ENCODE measurements at places on chromosomes 5 and 9.

DNA sequence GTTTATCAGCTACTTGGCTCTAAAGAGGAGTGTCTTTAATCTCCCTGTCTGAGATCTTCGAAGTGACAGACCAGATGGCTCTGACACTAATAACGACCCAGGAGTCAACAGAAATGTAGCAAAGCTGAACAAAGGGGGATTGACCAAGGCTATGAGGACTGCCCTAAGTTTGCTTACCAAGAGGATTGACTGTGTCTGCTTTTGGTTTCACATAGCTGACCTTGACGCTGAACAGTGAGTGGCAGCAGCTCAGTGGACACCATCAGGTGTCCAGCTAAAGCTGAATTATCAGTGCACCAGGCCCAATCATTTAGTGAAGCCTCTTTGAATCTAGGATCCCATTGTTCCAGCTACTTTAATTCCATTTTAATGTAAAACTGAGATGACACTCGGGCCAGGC is 262.6 kb downstream of the COX7C start:
- ATAC-seq, result no peak

GRCh38 chr9:6584881-6585597 is 60.5 kb downstream of the GLDC start:
- no peak for ATAC-seq

GRCh38 chr5:138793575-138793974 is 40.4 kb downstream of the CTNNA1 start:
- no peak for ATAC-seq

DNA sequence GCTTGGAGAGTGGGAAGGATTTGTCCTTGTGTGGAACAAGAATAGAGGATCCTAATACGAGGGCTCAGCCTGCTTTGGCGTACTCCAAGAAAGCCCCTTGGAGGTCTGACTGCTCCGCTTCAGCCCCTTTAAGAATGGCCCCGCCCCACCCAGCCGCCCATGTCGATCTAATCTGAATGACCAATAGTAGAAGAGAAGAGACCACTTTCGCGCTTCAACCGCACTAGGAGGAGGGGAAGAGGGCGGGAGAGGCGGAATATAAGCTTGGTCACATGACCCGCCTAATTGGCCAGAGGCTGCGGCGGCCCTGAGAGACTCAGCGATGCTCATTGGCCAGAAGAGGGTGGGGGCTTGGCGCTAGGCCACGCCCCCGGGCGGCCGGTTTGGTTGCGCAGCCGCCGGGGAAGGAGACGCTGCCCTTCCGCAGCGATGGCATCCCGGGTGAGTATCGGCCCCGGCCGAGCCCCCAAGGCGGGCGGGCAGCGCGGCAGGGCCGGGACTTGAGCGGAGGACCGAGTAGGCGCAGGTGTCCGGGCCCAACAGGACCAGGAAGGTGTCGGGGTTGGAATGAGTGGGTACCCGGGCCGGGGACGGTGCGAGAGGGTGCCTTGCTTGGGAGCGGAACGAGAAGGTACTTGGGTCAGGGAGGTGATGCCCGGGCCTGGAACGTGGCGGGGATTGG is at the start of gene MIGA2:
MIGA2 (plus strand) TSS at position 386 of the 682 bp plus-strand sequence. CDS start 3,969 bp downstream, outside the sequence.
- peak; percentile 99 for ATAC-seq

- ATAC-seq, result no peak
Observed at GRCh38 chr9:104784098-104784497, 20.2 kb downstream of the NIPSNAP3B start.

GRCh38 chr9:77679661-77680368 is 31.7 kb upstream of the GNA14 start:
- ATAC-seq, result no peak

GRCh38 chr5:142719836-142720370 is 34.0 kb upstream of the FGF1 start:
- no peak for ATAC-seq

GRCh38 chr9:92328225-92328624 is 2.5 kb downstream of the CENPP start:
- ATAC-seq, result no peak

- ATAC-seq, result no peak
Observed at GRCh38 chr9:116335392-116335791, 181.8 kb downstream of the PAPPA start.

DNA sequence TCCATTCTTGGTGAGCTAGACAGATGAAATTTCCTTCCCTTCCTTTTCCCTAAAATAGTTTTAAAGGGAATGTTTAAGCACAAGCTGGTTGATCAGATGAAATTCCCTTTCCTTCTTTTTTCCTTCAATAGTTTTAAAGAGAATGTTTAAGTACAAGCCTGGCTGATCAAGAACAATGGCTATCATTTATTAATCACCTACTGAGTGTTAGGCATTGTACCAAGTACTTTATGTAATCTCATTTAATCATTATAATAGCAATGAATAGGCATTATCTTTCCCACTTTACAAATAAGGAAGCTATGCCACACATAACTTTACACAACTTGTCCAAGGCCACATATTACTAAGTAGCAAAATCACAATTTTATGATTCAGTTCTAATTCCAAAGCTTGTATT is 152.0 kb upstream of the ACOT12 start:
- no peak for ATAC-seq

GRCh38 chr5:66436721-66437120 is 159.5 kb upstream of the MAST4 start:
- no peak for ATAC-seq

GRCh38 chr9:114450833-114451706 is 54.2 kb downstream of the WHRN start:
- no peak for ATAC-seq

DNA sequence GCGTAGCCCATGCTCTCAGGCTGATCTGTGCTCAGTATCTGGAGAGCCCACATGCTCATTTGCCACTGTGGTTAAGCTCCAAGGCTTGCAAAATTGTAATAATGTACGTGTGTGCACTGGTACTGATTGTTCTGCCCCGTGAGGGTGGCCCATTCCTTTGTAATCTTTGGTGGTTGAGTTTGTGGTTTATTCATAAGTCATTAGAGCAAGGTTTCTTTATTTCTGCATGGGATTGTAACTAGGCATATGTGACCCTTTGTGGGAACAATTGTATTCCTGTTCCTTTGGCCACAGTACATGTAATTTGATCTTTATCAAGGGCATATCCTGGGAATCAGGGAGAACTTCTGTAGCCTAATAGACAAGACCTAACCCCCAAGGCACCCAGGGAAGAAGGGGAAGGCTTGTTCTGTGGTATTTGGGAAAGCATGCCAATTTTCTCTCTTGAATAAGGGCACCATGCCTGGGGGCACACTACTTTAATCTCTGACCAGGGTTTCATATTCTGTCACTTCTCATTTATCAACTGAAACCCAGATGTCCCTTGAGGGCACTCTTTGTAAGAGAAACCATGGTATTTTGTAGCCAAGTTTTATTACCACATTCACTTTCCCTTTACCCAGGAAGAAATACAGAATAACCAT is 74.6 kb downstream of the NPR3 start:
- no peak for ATAC-seq

GRCh38 chr5:76818844-76819831 is at the start of gene F2RL1:
TSS of gene F2RL1 (plus strand) at chr5:76819030. CDS start at chr5:76819183, 153 bp downstream.
- peak; percentile 48 for ATAC-seq

DNA sequence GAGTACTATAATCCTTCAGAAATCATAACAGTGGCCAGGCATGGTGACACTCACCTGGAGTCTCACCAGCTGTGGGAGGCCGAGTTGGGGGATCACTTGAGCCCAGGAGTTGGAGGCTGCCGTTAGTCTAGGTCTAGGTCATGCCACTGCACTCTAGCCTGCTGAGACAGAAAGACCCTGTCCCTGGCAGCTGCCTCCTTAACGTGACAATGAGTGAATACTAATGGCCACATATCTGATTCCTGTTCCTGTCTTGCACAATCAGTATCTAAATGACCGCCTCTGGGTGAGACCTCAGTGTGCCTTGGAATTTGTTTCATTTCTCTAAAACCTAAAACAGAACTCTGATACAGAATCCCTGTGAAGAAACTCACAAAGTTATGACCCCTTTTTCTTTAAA is 131.0 kb upstream of the DAB2 start:
- ATAC-seq, result no peak

DNA sequence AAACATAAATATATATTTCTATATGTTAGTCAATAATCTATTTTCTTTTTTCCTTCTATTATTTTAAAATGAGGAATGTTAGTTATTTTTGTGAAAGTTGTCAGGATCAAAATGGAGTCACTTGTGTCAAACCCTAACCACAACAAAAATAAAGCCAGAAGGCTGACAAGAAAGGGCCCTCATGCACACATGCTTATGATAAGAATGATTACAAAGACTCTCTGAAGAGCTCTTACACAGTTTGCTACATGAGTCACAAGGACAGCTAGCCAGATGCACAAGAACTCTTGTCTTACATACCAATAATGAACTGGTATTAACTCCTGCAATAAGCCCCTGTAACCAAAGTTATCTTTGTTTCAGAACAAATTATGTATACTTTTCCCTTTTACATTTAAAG is 64.7 kb downstream of the GGTA1 start:
- no peak for ATAC-seq

DNA sequence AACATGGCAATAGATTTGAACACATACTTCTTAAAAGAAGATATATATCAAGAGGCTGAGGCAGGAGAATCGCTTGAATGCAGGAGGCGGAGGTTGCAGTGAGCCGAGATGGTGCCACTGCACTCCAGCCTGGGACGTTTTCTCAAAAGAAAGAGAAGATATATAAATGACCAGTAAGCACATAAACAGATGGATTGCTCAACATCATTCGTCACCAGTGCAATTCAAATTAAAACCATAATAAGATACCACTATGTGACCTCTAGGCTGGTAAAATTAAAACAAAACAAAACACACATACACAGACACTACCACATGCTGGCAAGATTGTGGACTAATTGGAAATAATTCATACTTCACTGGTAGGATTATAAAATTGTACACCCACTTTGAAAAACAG is 5.3 kb upstream of the TXN start:
- no peak for ATAC-seq

- ATAC-seq, result peak; percentile 84
Observed at GRCh38 chr9:131046581-131047202, 37.7 kb downstream of the LAMC3 start.

- no peak for ATAC-seq
Observed at GRCh38 chr5:484556-484955, 39.7 kb downstream of the SLC9A3 start.

GRCh38 chr5:132438917-132439316 is 51.7 kb downstream of the IRF1 start:
- no peak for ATAC-seq

DNA sequence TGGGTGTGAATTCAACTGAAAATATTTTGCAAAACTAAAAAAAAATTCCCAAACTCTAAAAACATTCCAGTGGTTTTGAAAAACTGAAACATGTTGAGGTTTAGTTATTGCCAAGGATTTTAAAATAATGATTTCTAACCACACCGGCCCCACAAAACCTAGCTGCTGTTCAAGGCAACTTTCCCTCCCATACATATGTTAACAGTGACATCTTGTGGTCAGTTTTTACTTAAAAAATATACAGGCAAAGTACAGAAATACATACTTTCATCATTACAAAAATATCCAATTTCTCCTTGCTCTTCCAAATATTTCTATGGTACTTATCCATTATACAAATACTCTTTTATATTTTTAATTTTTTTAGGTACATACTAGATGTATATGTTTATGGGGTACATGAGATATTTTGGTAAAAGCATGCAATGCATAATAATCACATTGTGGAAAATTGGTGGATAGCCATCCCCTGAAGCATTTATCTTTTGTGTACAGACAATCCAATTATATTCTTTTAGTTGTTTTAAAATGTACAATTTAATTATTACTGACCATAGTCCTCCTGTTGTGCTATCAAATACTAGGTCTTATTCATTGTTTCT is 34.4 kb upstream of the MRPS30 start:
- no peak for ATAC-seq

DNA sequence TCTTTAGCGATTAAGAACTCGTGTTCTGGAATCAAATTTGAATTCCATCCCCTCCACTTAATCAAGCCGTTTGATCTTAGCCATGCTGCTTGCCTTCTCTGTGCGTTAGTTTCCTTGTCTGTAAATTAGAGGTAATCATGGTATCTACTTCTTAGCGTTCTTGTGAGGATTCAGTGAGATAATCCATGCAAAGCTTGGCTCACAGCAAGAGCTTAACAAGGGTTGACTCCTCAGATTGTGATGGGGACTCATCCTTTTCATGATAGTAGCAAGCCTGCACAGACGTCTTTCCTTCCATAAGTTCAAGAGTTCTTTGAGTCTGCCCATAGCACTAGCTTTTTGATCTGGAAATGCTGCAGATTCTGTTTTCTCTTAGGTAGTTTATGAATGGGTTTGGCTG is 72.8 kb downstream of the TRIO start:
- no peak for ATAC-seq

GRCh38 chr5:62562867-62563266 is 15.8 kb upstream of the LRRC70 start:
- ATAC-seq, result no peak

DNA sequence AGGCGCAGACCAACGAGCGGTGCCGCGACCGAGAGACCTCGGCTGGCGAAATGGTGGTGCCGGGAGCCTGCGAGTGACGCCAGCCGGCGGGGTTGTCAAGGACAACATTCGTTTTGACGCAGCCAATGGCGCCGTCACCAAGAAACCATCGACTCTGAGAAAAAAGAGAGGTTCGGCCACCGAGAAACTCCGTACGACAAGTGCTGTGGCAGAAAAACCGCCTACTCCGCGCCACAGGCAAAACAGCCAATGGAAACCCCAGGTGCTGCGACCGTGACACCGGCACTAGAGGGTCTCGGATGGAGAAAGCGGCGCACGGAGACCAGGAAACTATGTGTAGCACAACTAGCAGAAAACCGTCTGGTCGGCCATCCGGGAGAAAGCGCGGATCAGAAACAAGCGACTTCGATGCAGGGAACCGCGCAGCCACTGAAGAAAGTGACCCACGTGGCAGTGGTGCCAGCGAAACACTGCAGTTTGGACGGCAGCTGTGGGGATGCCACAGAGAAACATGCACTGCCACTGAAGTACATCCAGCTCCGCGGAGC is 88.8 kb downstream of the ANXA2R start:
- peak; percentile 20 for ATAC-seq

- no peak for ATAC-seq
Observed at GRCh38 chr9:4780651-4781050, 12.1 kb upstream of the RCL1 start.

DNA sequence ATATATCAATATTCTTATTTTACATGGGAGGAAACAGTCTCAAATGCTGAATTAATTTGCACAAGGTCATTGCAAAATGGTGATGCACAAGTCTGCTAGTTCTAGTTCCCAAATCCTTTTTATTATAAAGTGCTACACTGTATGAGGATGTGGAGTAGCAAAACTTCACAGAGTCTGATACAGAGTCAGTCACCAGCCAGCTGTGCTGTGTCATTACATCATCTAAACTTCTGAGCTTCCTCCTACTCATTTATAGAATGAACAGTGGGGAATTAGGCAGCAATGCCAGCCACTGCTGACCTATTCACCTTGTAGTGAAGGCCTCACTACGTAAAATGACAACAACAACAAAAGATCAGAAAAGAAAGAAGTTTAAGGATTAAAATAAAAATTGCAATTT is 357.8 kb downstream of the TMEM167A start:
- ATAC-seq, result no peak

GRCh38 chr9:111533099-111533790 is 8.3 kb downstream of the ZNF483 start:
- no peak for ATAC-seq

DNA sequence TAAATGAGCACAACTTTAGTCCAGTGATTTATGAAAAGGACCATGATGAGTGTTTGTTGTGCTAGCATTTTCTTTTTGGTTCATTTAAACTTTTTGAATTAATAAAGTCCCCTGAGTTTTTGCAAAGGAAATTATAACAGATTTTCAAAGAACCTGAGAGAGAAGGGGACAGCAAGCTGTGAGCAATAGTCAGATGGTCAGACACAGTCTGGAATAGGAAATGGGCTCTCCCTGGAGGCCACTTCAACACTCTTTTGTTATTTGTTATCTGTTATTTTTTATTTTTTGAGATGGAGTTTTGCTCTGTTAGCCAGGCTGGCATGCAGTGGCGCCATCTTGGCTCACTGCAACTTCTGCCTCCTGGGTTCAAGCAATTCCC is 171.1 kb downstream of the ARHGEF28 start:
- ATAC-seq, result no peak
